ENCODE measurements at places on chromosomes 12 and 14.

DNA sequence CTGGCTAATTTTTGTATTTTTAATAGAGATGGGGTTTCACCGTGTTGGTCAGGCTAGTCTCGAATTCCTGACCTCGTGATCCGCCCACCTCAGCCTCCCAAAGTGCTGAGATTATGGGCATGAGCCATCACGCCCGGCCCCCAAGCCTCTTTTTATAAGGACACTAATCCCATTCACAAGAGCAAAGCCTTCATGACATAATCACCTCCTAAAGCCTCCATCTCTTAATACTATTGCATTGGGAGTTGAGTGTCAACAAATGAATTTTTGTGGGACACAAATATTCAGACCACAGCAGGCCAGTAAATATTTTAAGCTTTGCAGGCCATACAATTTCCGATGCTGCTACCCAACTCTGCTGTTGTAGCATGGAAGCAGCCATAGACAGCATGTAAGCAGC, 10.9 kb downstream of the RNF212B start:
- no peak for DNase-seq

GRCh38 chr14:94046696-94047250, 20.6 kb downstream of the OTUB2 start:
- DNase-seq, result no peak

DNA sequence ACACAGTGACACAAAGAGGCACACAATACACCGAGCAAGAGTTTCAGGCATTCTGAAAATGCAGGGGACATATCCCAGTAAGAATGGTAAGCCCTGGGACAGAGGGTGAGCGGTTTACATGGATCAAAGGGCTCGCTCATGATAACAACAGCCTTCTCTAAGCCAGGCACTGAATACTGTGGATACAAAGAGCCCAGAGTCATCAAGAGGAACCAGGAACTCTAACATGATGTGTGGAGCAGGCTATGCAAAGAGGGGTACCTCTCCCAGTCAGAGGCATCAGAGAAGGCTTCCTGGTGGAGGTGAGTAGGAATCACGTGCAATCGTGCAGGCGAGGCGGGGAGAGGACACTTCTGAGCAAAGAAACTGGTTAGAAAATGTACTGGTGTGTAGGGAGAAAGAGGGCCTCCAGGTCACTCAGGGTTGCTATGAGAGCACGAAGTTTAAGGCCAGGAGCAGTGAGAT, 76.9 kb upstream of the EEA1 start:
- no peak for DNase-seq

GRCh38 chr12:1859643-1860042, 39.3 kb downstream of the LRTM2 start:
- DNase-seq, result no peak

DNA sequence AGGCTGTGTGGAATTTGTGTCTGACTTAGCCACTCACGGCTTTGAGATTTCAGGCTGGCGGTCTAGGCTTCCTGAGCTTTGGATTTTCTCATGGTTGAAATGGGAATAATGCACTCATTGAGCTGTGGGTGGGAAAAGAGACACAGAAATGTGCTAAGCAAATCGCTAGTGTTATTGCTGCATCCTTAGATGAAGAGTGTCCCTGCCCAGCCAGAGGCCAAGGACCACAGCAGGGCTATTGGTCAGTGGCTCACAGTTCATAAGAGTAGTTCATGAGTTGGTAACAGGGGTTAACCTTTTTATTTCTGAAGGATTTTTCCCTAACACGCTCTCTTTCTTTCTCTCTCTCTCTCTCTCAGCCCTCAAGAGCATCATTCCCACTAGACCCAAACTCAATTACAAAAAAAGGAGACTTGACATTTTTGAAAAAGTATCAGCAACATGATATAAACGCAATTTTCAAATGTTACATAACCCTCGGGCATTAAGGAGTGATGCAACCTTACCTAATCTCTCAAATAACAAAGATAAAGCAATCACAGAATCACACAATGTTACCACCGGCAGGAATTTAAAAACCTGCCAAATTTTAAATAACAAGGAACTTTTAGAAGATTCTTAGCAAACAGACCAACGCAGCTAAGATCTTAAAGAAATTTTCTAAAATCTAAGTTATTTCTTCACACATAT, 36.7 kb upstream of the RMST start:
- no peak for DNase-seq

DNA sequence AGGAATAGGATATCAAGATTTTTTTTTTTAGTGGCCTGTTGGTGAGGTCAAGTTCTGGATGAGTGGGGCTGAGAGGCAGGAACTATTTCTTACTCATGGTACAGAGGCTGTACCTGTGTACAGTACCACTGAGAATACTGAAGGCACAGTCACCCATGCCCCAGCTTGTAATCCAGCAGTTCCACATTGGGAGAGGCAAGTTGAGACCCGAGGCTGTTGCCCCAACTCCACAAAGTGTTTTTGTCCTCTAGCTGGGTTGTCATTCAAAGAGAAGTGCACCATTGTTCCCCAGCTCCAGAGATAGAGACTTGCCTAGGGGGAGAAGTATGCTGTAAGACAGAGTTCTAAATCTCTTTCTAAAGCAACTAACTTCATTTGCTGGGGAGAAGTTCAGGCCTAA, 38.7 kb downstream of the ARID2 start:
- no peak for DNase-seq

DNA sequence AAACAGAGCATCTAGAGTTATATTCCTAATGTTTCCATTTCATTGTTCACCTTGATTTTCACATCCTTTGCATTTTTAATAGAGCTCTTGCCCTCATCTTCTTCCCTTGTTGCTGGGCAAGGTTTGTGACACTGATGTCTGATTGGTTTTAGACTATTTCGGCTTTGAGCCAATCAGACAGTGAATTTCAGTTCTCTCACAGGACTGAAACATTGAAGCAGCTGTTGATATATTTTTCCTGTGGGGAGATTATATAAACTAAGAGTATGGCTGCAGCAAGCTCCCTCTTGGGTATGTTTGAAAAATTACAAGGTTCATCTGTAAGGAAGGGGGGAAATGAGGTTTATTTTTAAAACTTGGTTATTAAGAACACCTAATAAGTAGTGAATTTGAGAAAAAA, 51.2 kb downstream of the ATF7IP start:
- peak; percentile 61 for DNase-seq

GRCh38 chr12:41966001-41966400, 178.7 kb downstream of the GXYLT1 start:
- DNase-seq, result no peak

DNA sequence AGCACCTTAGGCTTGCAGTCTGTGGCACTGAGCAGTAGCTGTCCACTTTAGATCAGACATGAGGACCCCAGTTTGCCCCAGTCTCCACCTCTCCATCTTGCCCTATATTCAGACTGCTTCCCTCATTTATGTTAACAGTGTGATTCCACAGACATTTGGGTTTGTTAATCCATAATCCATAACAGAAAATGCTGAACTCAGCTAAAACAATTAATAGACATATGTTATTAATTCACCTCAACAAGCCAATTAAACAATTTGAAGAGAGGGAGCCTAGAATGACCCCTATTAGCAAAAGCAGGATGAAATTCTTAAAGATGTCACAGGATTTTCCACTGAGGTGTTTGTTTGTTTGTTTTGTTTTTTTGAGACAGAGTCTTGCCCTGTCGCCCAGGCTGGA, 9.1 kb downstream of the CDKL1 start:
- DNase-seq, result no peak

DNA sequence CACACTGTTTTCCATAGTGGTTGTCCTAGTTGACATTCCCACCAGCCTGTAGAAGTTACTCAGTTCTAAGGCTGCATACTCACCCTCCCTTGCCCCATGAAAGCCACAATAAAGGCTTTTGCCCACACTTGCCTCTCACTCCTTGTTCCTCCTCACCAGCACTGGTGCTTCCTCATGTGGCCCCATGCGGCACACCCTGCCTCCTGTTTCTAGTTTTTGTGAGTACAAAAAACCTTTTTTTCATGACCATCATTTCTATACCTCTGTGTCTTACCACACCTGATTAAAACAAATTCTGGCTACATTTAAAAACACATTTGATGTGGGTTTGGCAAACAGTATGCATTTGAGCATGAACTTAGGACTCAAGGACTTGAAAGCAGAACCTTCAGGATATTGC, 40.7 kb upstream of the RIN3 start:
- no peak for DNase-seq

DNA sequence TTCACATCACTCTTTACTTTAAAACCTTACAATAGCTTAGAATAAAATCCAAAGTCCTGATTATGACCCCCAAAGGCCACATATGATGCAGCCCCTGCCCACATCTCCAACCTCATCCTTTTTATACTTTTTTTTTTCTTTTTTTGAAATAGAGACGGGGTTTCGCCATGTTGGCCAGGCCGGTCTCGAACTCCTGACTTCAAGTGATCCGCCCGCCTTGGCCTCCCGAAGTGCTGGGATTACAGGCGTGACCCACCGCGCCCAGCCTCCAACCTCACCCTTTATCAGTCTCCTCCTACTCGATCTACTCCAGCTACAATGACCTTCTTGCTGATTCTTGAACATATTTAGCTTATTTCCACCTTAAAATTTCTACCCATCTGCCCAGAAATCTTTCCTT, 1.2 kb upstream of the MAPKAPK5 start:
- no peak for DNase-seq

GRCh38 chr14:50407111-50407812, 10.6 kb upstream of the CDKL1 start:
- DNase-seq, result no peak

GRCh38 chr14:36580856-36581831, 1.3 kb downstream of the NKX2-8 start:
- no peak for DNase-seq

- DNase-seq, result no peak
Observed at GRCh38 chr12:92464911-92465310, 237.9 kb upstream of the PLEKHG7 start.

GRCh38 chr12:56258068-56258819, at the start of gene ANKRD52:
ANKRD52 (minus strand) TSS chr12:56258384; CDS start chr12:56258269, 115 bp downstream.
- DNase-seq, result peak; percentile 86

GRCh38 chr14:76647697-76648298, 113.5 kb upstream of the VASH1 start:
- DNase-seq, result peak; percentile 3

DNA sequence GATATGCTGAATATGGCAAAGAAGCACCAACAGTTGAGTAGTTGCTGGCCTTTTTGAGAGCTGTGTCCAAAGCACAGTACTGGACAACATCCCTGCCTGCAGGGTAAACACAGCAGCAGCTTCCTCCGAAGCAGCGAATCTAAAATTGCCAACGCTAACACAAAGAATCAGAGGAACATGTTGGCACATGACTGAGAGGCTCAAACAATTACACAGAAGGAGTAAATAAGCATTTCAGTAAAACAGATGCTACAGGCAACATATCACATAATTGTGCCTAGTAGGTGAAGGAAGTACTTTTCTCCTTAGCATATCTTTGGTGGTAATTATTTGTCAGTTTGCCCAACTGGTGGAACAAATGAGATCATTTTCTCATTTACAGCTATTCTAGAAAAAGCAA, 52.1 kb downstream of the KICS2 start:
- DNase-seq, result no peak

- no peak for DNase-seq
Observed at GRCh38 chr12:68646484-68646883, 35.8 kb downstream of the RAP1B start.

DNA sequence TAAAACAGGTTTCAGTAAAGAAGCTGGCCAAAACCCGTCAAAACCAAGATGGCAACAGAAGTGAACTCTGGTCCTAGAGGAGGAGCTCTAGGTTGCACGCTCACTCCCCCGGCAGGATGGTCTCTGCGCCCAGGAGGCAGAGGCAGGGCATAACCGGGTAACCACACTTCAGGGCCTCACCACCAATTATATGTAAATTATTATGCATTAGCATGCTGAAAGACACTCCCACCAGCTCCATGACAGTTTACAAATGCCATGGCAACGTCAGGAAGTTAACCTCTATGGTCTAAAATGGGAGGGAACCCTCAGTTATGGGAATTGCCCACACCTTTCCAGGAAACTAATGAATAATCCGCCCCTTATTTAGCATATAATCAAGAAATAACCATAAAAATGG, 20.1 kb upstream of the SLC6A12 start:
- no peak for DNase-seq

- DNase-seq, result no peak
Observed at GRCh38 chr14:77474479-77475177, 16.7 kb downstream of the AHSA1 start.

GRCh38 chr14:23727566-23728335, 91.6 kb downstream of the DHRS2 start:
- no peak for DNase-seq

DNA sequence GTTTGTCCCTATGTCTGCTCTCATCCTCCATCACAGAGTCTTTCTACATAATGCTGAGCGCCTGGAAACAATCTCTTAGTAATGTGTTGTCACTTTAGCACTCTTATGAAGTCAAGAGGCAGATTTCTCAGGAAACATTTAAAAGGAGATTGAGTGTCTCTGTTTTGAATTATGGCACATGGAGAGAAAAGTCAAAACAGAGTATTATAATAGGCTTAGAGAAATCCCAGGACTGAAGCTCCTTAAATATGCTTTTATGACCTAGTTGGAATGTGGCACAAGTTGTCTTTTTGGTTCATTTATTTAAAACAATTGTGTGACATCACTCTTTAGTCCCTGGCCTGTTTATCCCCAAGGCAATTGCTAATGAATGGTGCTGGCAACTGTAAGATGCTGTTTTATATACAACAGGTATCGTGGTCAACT, 117.8 kb upstream of the HIF1A start:
- DNase-seq, result no peak

DNA sequence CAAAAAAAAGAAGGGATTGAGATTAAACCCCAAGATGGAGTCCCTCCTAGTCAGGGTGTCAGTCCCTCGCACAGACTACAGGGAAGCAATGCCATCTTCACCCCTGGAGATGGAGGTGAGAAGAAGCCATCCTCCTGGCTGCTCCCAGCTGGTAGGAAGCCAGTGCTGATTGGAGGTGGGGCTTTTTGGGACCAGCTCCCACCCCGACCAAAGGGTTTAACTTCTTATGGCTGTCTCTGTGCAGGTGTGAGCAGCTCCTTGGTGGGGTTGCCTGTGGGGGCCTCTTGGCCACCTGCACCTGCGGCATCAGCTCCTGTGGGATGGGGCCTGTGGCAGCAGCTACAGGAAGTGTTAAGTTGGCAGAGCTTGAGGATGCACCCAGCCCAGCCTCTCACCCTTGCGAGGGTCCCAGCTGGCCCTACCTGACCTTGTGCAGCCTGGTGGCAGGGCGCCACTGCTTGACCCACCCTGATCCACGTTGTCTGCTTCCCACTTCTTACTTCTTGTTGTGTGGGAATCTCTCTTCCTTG, 3.8 kb upstream of the KRT86 start:
- no peak for DNase-seq

DNA sequence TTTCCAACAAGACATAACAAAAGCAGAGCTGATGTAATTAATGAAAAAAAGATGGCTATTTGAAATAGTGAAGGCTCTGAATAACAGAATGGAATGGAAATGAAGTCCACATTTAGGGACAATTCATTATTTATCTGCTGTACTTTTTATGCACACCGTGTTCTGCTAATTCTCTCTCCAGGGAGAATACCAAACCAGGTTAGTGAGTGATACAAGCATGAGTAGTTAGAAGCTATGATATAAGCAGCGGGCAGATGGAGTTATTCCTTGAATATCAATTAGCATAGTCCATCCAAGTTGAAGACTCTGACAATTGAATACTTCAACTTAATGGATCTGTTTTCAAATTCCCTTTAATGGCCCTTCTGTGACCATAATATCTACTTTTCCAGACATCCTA, 162.1 kb upstream of the TMTC2 start:
- no peak for DNase-seq

- no peak for DNase-seq
Observed at GRCh38 chr12:71727958-71728357, 26.7 kb upstream of the RAB21 start.
